BJ (cell line): ENCODE measurements at places on chromosomes 3 and 15.

DNA sequence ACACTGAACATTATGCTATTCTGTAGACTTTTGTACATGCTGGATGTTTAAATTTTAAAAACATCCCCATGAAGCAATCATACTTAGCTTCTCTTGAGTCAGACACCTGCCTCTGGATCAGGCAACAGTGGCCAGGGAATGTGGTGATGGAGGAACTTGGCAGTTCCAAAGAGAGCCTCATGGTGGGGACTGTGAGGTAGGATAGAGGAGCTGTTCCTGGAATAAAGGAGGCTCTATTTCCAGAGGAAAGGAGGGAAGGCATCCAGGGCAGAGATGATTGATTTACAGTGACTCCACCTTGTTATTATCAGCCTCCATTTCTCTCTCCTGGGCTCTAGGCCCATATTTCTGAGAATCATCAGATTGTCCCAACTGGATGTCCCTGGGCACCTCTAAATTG lies 35.0 kb upstream of the ABHD17C start:
- DNase-seq: no peak

GRCh38 chr3:45496555-45496954 lies 98.0 kb upstream of the LIMD1 start:
- no peak for DNase-seq

DNA sequence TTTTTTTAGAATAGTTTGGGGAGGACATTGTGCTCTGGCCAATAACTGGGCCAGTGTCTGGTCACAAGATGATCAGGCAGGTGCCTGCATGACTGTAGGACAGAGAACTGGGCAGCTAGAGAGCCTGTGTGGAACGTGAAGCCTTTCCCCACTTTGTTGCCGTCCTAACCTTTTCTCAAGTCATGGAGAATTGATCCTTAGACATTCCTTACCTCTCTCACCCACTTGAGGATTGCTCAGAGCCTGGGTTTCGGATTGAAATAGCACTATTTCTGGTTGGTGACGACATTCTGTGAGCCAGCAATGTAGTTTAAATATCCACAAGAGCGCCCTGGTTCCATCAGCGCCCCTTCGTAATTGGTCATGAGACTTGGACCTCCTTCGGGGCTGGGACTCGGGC lies 138.4 kb downstream of the IGF1R start:
- DNase-seq: no peak

DNA sequence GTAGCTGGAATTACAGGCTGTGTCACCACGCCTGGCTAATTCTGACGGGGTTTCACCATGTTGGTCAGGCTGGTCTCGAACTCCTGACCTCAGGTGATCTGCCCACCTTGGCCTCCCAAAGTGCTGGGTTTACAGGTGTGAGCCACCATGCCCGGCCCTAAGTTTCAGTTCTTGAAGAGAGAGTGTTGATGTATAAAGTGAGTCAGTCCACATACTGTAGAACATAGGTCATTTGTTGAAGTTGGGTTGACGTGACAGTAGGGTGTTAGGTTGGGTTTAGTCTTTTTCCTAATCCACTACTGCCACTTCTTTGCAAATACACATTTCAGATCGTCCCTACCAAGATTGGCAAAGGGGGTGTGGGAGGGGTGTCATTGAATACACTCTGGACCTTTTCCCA lies 15.2 kb downstream of the DNAJC19 start:
- no peak for DNase-seq

DNA sequence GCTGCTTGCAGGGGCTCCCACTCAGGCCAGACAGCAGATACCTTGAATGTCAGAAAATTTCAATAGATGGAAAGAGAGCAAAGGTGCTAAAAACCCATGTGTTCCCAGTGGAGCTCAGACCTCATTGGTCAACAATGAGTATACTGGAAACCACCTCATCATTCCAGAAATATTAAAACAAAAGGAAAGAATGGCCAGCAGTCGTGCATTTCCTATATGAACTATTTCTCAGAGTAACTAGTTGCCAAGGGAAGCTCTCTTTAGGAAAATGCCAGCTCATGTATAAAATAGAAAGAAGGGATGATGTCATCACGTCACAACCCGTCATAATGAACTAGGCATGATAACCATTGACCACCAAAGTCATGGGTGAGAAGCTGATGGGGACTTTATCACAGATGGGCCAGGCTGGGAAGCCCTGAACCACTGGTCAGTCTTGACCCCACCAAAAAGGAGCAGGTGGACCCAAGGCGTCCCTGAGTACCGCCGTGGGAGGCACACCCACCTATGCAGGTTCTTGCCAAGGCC lies 17.5 kb downstream of the DNAJB8 start:
- DNase-seq: no peak

DNA sequence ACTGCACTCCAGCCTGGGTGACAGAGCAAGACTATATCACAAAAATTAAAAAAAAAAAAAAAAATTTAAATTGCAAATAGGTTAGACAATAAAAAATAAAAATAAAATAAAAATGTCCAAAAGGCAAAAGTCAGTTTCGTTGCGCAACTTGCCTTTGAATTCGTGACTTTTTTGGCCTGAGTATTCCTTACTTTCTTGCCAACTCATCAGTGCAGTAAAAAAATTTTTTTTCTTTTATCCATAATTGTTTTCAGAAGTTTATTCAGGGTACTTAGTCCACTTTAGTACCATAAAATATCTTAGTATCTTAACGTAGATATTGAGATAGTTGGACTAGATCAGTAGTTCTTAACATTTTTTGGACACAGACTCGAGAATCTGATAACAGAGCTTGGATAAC lies 22.4 kb upstream of the CILP start:
- no peak for DNase-seq

- DNase-seq: no peak
Measured at GRCh38 chr3:52456800-52457183, 1.4 kb downstream of the NISCH start.

- DNase-seq: peak; percentile 95
Measured at GRCh38 chr3:88058581-88059379, at the start of the genes CGGBP1 and ZNF654. TSS of gene CGGBP1 (minus strand) at chr3:88059005. CDS start at chr3:88055976, 3,029 bp downstream. TSS of gene ZNF654 (plus strand) at chr3:88059255. CDS start at chr3:88059320, 65 bp downstream.

GRCh38 chr3:163561151-163561550 lies 1517.1 kb downstream of the SI start:
- DNase-seq: no peak

DNA sequence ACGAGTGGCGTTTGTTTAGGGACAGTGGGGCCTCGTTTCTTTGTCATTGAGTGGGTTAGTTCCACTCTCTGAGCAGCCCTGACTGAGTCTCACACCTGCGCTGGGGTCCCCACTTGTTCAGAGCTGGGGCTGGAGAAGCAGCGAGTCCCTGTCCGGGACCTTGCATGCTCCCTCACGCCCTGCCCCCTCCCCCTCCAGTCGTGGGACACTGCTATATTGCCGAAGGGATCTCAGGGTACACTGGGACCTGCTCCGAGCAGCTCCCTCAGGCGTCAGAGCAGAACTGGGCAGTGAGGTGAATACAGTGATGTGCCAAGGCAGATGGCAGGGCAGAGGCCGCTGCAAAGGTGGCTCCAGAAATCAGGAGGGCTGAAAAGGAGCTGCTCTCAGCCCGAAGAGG lies 59.9 kb upstream of the KLF13 start:
- DNase-seq: no peak

GRCh38 chr3:139460076-139460475 lies 16.2 kb downstream of the RBP2 start:
- no peak for DNase-seq

- DNase-seq: no peak
Measured at GRCh38 chr15:40421246-40422157, 15.9 kb downstream of the IVD start.

DNA sequence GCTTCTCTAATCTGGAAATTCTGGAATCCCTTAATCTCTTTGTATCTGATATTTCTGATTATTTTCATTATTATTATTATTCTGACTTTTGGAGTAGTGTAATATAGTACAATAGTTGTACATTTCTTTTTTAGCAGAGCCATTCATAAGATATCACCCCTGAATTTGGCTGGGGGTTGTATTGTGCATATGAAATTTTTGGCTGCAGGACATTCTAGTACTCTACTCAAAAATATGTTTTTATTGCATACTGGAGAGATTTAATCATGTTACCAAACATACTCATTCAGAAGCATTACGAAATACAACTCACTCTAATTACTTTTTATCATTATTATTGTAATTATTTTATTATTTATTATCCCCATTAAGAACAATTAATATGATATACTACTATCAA lies 589.7 kb upstream of the KCNMB2 start:
- DNase-seq: no peak
